Natural killer cell treated with Interleukin-12 subunit alpha and Interleukin-12 subunit beta and Interleukin-15 and Interleukin-18, amount 100 ng/mL, for 72 hours (primary cell): ENCODE measurements at places on chromosomes 2 and 18.

DNA sequence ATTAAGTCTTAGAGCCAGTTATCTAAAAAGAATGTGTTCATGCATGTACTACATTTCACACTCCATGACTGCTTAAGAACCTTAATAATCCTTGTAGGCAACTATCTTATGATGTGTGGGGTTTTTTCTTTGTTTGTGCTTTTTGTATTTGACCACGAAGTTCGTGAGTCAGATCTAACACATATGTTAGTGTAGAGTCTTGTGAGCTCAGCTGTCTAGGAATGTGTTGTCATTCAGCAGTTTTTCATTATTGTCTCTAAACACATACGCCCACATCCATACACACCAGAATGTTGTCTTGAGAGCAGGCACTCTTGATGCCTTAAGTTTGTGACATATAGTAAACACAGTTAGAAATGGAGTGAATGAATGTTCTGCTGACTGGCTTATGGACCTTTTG is 38.4 kb downstream of the CAB39 start:
- DNase-seq, result no peak

- DNase-seq, result no peak
These were observed 592.1 kb downstream of the TDRD15 start for GRCh38 chr2:21715887-21716286.

DNA sequence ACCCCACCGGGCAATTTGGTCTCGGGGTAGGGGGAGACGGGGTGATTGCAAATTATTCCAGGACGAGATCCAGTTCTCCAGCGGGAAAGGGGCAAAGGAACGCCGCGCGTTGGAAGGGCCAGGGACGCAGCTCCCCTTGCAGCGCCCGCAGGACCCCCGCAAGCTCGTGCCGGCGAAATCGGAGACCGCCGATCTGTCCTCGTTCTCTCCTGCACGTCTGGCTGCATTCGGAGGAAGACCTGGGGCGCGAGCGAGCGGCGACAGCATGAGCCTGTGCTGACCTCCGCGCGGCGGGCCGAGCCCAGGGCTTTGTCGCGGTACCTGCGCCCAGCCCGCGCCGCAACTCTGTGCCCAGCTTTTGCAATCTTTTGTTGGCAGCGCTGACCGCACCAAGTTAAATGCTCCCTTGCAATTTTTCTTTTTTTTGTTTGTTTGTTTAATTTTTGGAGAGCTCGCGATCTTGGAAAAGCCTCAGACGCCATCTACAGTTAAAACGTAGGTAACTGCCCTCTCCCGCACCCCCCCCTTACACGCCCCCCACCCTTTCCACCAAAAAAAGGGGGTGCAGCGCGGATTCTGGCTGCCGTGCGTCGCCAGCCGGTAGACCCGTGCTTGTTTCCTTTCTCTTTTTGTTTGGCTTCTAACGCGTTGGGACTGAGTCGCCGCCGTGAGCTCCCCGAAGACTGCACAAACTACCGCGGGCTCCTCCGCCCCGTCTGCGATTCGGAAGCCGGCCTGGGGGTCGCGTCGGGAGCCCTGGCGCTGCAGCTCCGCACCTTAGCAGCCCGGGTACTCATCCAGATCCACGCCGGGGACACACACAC is 667 bp downstream of the TRIB2 start:
- DNase-seq, result no peak

DNA sequence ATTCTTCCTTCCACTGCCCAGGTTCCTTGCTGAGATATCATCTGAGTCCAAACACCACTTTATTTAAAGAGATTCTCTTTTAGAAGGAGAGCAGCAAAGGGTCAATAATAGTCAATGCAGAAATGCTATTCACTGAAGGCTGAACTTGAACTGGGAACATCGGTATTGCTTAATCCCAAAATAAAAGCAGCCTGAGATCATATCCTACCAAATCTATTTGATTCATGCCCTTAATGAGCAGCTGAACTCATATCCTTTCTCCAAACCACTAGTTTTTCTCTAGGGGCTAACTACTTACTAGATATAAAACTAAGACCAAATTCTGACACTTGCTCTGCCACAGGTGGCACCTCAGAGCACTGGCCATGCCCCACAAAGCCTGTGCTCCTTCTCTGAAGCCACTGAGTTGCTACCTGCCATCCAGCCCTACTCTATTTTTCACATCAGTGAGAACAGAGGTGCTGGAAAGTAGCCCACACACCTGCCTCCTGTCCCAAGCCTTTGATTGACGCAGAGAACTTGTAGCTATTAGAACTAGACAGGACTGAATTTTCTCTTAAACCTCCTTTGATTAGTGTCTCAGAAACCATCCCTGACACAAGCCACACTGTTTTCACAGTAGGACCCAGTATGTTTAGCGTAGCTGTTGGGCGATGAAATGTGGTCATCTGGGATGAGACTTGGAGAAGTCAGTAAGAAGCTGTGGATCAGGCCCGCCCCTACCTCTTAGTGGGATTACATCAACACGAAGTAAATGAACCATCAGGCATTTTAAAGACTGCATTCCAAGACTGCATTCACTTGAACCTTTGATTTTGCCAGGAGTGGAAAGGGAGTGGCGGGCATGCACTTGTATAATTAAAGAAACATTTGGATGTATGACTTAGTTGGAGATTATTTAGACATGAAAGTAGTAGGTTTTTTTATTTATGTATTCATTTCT is 124.3 kb downstream of the RBMS1 start:
- DNase-seq, result no peak
